Caudate nucleus (tissue), 63 donors: ENCODE measurements at places on chromosomes 2 and 18.

- no peak for DNase-seq
These were observed 44.6 kb downstream of the SLC35F5 start for GRCh38 chr2:113711851-113712250.

DNA sequence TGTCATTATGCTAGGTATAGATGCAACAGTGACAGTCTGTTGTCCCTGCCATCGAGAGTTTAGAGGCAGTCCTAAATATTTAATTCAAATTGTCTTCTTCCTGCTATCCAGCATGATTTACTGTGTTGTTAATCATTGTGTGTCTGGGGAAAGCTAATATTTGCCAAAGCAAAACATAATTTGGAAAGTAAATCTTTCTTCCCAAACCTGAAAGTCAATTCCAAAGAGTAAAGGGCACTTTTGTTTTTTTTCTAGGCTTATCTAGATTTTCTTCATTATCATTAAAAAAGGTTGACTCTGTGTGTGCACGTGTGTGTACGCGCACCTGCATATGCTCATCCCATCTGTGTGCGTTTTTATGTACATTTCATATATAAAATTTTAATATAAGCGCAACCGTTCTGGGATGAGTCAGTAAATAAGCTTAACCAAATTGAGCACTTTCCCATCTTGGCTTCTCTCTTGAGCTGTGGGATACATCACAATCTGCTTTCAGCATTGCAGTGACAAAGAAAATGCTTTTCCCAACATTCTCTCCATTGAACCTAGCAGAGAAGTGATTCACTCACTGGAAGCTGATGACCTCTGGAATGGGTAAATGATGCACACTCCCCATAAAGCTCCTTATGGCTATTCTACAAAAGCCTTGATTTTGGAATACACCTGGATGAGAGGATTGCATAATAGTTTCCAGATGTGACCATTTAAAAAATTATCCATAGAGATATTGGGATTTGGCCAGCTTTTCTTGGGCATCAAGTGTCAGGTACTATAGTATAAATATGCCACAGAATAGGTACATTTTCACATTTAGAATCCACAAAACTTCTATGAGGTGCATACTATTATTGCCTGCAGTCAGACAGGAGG is 488.4 kb downstream of the ADCYAP1 start:
- no peak for DNase-seq

- no peak for DNase-seq
These were observed 904.7 kb upstream of the ACVR2A start for GRCh38 chr2:146939991-146940685.

DNA sequence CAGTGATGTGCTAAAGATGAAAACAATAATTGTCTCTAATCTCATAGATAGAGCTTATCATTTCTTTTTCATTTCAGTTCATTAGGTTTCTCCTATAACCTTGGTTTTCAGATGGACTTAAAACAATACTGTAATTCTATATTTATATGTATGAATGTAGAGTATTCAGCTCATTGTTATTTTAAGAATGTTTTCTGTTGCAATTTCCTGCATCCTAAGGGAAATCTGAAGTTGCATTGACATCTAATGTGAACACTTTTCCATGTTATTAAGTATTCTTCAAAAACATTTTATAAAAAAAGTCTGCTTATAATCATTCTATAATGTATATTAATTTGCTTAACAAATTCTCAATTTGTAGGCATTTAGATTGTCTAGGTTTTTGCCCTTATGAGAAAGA is 288.9 kb downstream of the XIRP2 start:
- DNase-seq = no peak

DNA sequence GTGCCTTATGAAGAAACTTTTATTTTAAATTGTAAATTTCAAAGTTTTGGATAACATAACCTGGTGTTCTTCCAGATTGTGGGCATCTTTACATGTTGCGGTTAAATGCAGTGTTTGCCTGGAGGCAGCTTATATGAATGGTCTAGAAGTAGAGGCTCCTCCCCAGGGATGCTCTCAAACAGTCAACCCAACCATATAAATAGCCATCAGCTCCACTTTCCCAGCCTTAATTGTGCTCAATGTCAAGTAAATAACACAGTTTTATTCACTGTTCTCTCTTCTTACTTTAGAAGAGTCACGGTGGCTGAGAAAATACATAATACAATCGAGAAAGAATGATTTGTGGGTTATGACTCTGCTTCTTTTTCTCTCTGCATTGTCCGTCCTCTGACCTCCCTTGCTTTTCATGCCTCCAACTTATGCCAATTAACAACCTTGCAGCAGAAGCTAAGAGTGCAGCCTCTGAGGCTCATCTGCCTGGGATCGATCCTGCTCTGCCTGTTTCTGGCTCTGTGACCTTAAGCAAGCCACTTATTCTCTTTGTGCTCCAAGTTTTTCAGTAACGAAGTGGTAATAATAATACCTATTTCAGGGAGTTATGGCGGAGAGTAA is 100.3 kb downstream of the DAW1 start:
- no peak for DNase-seq

GRCh38 chr2:32278478-32278853 is 762 bp downstream of the YIPF4 start:
- no peak for DNase-seq

GRCh38 chr2:181457741-181458425 is 697 bp downstream of the ITGA4 start:
- no peak for DNase-seq

GRCh38 chr2:45494275-45494977 is 116.6 kb downstream of the SRBD1 start:
- DNase-seq = no peak

GRCh38 chr18:12702221-12703095 is at the start of the genes CEP76 and PSMG2:
Gene CEP76, minus strand, starts transcription at chr18:12702723. Its CDS starts 175 bp downstream, at chr18:12702548.
Gene PSMG2, plus strand, starts transcription at chr18:12703042. Its CDS starts 66 bp downstream, at chr18:12703108.
- DNase-seq = peak; percentile 77

- DNase-seq = no peak
These were observed 111.5 kb upstream of the LDLRAD4 start for GRCh38 chr18:13107074-13107473.

GRCh38 chr18:52749542-52749941 is 409.5 kb downstream of the DCC start:
- DNase-seq = no peak

DNA sequence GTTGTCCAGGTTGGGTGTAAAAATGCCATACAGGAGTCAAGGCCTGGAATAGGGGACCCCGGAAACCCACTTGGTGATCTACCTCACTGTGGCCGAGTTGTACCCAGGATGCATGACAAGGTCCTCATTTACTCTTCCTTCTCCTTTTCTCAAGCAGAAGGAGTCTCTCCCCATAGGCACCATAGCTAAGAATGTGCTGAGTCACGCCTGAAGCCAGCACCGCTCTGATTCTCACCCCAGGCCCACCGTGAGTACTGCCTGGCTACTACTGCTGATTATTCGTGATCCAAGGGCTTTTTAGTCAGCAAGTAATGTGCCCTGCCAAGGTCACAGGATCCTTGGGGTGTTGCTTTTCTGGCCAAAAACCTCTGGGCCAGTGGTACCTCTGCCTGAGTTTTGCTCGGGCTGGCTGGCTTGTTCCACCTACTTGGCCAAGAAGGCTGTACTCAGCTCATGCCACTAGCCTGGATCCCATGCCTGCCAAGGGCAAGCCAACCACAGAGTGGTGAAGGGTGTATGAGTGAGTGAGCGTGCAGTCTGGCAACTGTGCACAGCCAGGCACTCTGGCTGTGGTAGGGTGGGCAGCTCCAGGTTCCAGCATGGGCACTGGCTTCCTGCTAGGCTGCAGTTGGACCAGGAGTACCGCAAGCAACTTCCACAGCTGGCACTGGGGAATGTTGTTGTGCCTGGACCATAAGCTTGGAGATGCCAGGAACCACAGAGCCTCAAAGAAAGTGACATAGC is 650.1 kb upstream of the VRK2 start:
- DNase-seq = no peak

DNA sequence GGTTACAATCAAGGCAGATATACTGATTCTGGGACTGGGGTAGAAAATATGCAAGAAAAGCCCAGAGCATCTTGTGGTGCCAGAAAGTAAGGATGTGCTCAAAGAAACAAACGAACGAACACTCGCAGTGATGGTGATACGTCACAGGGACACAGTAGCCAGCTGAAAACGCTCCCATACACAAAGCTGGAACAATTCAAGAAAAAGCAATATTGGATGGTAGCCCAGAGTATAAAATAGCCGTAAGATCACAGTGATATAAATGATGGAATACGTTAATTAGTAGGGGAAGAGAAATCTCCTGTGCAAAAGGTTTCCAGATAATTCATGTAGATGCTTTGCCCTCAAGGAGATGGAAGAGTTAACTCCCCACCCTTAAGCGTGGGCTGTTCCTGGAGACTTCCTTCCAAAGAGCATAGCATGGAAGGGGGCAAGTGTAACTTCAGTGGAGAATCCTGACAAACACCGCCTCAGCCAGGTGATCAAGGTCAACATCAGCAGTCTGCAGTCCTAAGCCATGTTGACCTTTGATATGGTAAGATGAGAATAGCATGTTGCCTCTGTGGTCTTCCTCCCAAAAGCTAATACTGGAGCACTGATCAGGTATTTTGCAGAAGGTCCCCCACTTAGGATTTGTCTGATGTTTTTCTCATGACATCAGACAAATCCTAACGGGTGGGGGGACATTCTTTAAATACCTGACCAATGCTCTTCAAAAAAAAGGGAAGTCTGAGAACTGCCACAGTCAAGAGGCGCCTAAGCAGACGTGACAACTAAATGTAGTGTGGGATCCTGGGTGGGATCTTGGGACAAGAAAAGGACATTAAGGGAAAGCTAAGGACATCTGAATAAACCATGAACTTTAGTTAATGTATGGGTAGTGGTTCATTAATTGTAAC is 99.0 kb downstream of the NCK2 start:
- DNase-seq = no peak

- DNase-seq = no peak
These were observed 387.8 kb downstream of the ZNF521 start for GRCh38 chr18:24964216-24964615.

DNA sequence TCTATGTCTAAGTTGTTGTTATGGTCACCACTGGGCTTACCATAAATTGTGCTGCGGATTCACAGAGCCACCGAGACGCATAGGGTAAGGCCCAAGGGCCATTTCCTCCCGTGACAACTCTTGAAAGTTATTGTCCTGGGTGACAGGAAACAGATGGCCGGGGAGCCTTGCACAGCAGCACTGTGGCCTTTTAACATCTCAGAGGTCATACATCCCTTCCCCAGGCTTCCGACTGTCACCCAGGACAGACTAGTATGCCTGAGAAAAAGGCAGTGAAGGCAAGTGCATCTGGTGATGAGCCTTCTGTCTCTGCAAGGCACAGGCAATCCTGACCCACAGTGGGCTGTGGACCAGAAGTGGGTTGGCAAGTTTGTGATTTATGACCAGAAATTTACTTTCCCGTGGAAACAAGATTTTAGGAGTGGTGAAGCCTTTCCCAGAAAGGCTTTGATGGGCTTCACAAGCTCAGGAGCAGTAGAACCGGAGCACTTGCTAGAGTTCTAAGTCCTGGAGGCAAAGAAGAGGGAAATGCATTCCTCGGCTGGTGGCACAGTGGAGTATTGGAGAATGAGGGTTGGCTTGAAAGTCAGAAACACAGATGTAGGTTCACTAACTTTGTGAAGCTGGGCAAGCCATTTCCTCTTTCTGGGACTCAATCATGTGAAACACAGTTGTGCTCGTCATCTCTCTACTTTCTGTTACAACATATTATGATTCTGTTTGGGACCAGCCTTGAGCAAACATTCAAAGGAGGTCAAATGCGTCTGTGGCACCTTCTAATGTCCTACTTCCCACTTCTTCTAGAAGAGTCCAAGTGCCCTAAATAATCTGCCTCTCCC is 2.0 kb upstream of the CAPN14 start:
- no peak for DNase-seq

GRCh38 chr2:39922679-39923405 is 143.8 kb upstream of the THUMPD2 start:
- DNase-seq = no peak

GRCh38 chr2:20247084-20247483 is 22.2 kb upstream of the SDC1 start:
- no peak for DNase-seq

- DNase-seq = no peak
These were observed 36.4 kb upstream of the ZCCHC2 start for GRCh38 chr18:62486290-62486964.

DNA sequence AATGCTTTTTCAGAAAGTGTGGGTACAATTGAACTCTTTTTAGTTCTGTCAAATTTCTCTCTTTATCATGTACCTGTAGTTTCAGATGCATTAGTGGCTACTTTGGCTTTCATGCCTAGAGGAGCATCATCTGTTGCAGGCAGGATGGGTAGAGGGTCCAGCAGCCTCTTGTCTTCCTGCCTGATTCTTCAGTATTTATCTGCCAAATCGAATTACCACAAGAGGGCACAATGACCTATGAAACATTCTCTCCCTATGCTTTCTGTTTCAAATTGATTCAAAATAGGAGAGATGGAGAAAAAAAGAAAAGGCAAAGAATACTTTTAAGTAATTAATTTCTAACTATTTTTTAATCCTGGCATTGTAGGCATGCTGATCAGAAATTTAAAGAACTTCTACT is 477.2 kb downstream of the TRIB2 start:
- DNase-seq = no peak

GRCh38 chr2:96522304-96523203 is 14.0 kb upstream of the ARID5A start:
- no peak for DNase-seq

GRCh38 chr18:26301681-26302080 is 75.4 kb downstream of the TAF4B start:
- DNase-seq = no peak
